ENCODE measurements at places on chromosomes 6 and 20.

DNA sequence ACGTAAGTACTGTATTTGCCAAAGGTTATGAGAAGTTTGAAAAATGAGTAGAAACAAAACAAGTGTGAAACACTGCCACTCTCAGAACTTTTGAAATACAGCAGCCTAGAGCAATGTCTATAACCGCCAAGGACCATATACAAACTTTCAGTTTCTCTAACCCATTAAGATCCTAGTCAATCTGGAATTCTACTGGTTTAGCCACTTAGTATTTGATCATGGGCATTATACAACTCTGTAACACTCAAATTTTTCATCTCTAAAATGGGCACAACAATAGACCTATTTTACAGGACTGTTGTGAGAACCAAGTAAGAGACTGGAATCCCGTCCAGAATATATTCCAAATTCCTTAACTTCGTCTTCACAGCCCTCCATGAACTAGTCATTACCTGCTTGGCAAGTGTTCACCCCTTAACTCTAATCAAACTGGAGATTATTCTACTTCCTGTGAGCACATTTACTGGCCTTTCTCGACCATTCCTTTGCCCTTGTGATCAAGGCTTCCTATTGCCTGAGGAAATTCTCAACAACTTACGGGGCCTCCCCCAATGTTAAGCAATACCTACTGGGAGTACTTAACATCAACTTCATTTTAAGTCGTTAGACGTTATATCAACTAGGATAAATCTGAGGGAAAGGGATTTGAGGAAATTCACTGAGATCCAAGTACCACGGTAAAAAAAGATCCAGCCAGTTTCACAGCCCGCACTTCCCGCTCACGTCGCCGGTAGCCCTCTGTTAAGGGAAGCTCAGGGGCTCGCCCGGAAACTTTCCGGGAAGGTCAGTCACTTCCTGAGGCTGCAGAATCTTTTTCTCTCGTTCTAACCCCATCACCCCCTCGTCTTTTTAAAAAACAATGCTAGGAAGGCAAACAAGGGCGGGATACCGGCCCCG, 1.1 kb downstream of the EIF2S2 start:
- DNase-seq, result no peak

GRCh38 chr6:69732640-69733039, 64.2 kb downstream of the LMBRD1 start:
- DNase-seq, result no peak

DNA sequence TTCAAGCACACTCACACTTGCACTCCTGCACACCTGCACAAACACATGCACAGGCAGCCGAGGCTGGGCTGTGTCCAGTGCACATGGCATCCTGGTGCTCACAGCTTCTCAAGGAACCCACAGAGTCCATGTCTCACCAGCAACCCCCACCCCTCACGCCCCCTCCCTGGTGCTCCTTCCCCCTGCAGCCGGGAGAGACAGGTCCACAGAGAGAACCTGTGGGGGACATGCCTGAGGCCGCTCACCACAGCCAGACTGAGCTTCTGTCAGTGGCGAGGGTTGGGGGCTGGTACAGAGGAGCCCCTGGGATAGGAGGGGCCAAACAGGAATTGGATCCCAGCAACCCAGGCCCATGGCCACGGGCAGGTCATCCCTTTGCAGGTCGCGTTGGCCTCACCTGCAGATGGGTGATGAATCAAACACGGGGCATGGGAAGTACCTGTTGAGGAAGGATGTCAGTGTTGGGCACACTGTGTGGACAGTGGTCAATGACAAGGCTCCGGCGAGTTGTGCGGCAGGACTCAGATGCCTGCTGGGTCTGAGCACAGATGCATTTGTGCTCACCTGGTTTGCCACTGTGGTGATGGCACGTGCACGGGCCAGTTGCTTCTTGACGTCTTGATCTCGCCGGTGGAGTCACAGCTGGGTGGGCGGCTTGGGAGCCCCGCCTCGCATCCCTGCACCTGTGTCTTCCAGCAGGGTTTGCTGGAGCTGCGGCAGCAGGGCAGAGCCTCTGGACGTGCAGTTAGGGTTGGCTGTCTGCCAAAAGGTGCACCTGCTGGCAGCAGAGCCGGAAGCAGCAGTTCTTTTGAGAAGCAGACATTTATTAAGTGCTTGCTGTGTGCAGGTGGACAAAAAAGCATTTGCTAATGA, 113.0 kb downstream of the ERMARD start:
- no peak for DNase-seq

GRCh38 chr6:63584125-63584514, 11.8 kb downstream of the LOC128125822 start:
- DNase-seq, result no peak

DNA sequence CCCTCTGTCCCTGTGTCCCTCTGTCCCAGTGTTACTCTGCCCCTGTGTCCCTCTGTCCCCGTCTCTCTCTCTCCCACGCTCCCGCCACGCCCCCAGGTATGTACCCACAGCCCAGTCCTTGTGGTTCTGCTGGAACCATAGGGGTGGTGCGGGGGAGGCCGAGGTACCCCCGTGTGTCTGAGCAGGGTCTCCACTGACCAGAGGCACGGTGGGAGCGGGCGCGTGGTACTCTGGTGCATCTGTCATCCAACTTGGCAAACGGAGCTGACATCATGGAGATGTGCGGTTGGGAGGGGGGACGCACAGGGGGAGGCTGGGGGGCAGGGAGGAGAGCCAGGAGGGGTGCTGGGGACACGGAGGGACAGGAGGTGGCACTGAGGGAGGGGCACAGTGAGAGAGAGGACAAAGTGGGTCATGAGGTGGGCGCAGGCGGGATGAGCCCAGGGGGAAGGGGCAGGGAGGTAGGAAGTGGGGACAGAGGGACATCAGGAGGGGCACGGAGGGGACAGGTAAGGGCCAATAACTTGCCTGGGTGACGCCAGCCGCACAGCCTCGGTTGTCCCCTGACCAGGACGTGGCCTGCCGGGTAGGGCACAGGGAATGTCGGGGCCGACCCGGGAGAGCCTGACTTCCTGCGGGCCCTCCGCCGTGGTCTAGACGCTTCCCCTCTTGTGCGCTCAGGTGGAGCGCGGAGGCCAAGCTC, 163.6 kb upstream of the PDE10A start:
- no peak for DNase-seq

DNA sequence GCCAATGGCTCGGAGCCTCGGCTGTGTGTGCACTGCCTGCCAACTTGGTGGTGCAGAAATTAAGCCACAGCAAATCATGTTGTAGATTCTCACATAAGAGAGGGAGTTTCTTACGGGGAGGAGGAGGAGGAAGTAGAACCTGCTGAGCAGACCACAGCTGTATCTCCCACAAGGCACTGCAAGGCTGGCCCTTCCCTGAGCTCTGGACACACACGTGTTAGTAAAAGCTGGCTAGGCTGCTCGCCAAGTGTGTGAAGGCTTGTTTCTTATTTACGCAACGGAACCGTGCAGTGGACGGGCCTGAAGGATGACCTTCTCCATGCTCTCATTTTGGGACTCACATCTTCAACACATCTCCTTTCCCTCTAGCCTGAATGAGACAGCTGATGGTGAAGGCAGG, 15.7 kb upstream of the QKI start:
- DNase-seq, result no peak

DNA sequence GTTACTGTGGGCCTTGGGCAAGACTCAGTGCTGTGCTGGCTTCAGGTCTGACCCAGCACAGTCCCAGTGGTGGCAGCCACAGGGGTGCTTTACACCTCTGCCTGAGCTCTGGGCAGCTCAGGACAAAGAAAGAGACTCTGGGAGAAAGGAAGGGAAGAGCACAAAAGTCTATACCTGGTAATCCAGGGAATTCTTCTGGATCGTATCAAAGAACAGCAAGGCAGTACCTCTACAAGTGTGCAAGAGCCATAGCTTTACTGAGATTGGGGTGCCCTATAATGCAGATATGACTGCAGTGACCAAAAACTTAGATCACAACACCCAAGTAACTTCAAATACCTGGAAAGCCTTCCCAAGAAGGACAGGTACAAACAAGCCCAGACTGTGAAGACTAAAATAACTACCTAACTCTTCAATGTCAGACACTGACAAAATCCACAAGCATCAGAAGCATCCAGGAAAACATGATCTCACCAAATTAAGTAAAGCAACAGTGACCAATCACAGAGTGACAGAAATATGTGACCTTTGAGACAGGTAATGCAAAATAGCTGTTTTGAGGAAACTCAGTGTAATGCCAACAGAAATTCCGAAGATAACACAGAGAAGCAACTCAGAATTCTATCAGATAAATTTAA, 47.9 kb upstream of the LIN28B start:
- DNase-seq, result no peak

GRCh38 chr6:106181664-106182418, 95.7 kb downstream of the PRDM1 start:
- DNase-seq, result no peak

GRCh38 chr6:5249451-5250122, 11.2 kb downstream of the LYRM4 start:
- no peak for DNase-seq

- DNase-seq, result peak; percentile 73
Observed at GRCh38 chr20:62772990-62773844, 23.1 kb upstream of the MRGBP start.

GRCh38 chr6:39923394-39923793, 10.9 kb downstream of the MOCS1 start:
- DNase-seq, result peak; percentile 5

GRCh38 chr20:17059465-17059864, 167.4 kb upstream of the PCSK2 start:
- no peak for DNase-seq

DNA sequence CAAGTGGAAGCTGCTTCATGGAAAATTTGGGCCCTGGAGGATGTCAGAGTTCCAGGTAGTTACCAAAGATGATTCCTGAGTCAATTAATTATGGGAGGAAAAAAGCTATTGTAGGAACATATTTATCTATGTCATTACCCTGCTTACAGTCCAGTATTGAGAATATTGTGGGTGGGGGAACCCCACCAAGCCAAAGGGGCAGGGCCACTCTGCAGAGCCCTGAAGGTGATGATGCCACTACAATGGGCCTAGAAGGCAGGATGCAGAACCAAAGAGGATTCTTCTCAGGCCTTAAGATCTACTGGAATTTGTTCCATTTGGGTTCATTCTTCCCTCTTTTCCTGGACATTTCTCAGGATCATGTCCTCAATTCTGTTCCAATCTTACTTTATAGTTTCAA, 375.2 kb upstream of the MARCKS start:
- DNase-seq, result no peak

DNA sequence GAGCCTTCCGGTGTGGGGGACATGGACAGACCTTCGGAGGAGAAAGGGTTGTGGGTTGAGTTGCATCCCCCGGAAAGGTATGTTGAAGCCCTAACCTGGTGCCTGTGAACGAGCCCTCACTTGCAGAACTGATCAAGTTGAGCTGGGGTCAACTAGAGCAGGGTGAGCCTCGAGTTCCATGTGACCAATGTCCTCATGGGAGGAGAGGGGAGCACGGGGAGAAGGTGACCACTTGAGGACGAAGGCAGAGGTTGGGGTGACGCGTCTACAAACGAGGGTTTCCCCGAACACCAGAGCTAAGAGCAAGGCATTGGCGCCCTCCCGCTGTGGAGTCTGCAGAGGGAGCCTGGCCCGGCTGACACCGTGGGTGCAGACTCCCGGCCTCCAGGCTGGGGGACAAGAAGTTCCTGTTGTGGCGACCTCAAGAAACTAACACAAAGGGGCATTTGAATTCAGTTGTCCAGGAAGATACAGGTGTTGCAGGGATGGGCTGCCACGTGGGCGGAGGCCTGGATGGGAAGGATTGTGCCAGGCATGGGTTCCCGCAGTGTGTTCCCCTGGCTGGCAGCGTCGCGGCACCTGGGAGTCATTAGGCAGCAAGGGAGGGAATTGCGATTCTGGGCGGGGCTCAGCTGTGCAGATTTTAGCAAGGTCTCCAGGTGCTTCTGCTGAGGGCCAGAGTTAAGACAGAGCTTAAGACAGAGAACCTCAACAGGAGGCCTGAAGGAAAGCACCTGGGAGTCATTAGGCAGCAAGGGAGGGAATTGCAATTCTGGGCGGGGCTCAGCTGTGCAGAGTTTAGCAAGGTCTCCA, 20.4 kb upstream of the UNC93A start:
- DNase-seq, result no peak

GRCh38 chr6:30816791-30817739, 67.3 kb upstream of the DDR1 start:
- no peak for DNase-seq

GRCh38 chr6:122472022-122472340, 374 bp upstream of the SERINC1 start:
- no peak for DNase-seq

DNA sequence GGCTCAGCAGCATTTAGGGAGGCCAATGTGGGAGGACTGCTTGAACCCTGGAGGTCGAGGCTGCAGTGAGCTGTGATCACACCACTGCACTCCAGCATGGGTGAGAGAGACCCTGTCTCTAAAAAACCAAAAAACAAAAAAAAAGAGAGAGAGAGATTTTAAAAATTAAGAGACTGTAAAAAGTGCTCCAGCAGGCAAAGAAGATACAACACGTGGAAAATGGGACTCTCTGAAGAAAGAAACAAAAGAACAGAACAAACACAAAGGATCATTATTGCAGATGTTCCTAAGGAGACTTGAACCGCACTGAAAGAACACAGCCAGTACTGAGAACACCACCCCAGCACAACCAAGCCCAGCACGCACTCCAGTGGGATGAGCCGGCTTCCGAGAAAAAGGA, 74.2 kb downstream of the TAF4 start:
- DNase-seq, result no peak

DNA sequence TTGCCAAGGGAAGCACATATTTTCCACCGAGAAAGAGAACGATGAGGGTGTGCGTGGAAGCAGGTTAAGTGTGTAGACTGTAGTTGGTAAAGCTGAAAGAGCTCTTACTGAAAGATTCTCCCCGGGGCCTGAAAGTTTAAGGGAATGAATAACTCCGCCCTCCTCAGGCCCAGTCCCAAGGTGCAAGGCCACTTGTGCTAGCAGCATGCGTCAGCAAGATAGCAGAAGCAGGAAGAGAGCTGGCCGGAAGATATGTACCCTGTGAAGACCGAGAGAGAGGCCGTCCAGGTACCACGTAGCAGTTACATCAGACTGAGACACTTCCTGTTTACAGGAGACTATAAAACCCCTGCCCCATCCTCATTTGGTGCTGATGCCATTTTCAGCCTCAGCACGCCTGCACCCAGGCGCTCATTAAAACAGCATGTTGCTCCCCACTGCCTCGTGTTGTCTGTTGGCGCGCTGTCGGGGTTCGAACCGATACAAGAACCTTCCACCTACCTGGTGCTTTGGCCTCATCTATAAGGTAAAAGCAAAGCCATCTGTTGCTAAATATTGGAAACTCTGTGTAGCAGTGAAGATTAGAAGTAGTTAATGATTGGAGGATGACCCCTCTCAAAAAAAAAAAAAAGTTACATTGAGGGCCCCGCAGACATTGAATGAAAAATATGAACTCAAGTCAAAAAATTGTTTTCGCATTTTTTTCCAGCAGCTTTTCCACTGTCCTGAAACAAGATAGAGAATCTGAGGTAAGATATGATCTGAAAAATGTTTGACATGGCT, 18.6 kb upstream of the FAM135A start:
- DNase-seq, result no peak

- DNase-seq, result no peak
Observed at GRCh38 chr20:38426006-38426897, 8.9 kb downstream of the SNHG17 start.

- no peak for DNase-seq
Observed at GRCh38 chr6:37399795-37400490, 33.1 kb upstream of the CMTR1 start.
